ENCODE measurements at places on chromosomes 13 and 19.

DNA sequence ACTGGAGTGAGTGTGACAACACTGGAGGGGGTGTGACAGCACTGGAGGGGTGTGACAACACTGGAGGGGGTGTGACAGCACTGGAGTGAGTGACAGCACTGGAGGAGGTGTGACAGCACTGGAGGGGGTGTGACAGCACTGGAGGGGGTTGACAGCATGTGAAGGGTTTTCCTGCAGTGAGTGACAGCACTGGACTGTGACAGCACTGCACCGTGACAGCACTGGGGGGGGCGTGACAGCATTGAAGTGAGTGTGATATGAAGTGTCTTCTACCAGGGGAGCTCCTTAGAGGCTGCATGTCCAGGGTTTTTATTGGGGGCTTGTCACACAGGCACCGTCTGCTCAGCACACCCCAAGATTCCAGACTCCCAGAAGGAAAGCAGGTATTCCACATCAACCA is 274.8 kb downstream of the TEX29 start:
- H3K27ac ChIP-seq, result no peak overlapping the region
- peaks cover 10% of the 10 kb centered on the region for H3K27me3 ChIP-seq
- H3K4me1 ChIP-seq, result no peaks in the 10 kb centered on the region
- no peak overlapping the region for H3K4me3 ChIP-seq
- H3K36me3 ChIP-seq, result no peaks in the 10 kb centered on the region
- DNase-seq, result no peak

DNA sequence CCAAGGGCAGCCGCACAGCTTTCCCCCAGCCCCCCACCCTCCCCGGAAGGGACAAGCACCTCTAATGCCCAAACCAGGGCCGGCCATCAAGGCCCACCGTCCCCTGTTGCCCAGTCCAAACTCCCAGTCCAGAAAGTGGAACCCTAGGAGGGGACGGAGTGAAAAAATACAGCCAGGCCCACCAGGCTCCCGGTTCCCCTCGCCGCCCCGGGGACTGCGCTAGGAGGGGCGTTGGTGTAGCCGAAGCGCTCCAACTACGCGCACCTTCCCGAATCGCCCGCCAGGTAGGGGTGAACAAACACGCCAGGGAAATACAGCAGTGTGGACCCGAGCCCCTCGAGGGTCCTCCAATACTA is 1.3 kb downstream of the KLF16 start:
- peak overlapping the region; percentile 83 for H3K4me3 ChIP-seq
- peaks cover 75% of the 10 kb centered on the region for H3K4me1 ChIP-seq
- DNase-seq, result no peak
- H3K36me3 ChIP-seq, result no peaks in the 10 kb centered on the region
- peaks cover 51% of the 10 kb centered on the region for H3K27me3 ChIP-seq

- H3K4me1 ChIP-seq, result peaks cover 36% of the 10 kb centered on the region
- H3K4me3 ChIP-seq, result no peak overlapping the region
- peaks cover 21% of the 10 kb centered on the region for H3K36me3 ChIP-seq
- H3K27me3 ChIP-seq, result no peaks in the 10 kb centered on the region
- H3K27ac ChIP-seq, result no peak overlapping the region
Observed at GRCh38 chr19:46845959-46846459, 4.6 kb downstream of the AP2S1 start.

DNA sequence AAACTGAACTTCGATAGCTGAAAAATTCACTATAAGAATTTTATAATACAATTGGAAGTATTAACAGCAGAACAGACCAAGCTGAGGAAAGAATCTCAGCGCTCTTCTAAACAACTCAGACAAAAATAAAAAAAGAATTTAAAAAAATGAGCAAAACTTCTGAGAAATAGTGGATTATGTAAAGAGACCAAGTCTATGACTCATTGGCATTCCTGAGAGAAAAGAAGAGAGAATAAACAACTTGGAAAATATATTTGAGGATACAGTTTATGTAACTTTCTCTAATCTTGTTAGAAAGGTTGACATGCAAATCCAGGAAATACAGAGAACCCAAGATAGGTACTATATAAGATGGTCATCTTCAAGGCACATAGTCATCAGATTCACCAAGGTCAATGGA is 25.4 kb downstream of the SLC25A15 start:
- no peak overlapping the region for H3K27ac ChIP-seq
- no peaks in the 10 kb centered on the region for H3K27me3 ChIP-seq
- H3K36me3 ChIP-seq, result peaks cover 38% of the 10 kb centered on the region
- no peak overlapping the region for H3K4me3 ChIP-seq
- H3K4me1 ChIP-seq, result no peaks in the 10 kb centered on the region

DNA sequence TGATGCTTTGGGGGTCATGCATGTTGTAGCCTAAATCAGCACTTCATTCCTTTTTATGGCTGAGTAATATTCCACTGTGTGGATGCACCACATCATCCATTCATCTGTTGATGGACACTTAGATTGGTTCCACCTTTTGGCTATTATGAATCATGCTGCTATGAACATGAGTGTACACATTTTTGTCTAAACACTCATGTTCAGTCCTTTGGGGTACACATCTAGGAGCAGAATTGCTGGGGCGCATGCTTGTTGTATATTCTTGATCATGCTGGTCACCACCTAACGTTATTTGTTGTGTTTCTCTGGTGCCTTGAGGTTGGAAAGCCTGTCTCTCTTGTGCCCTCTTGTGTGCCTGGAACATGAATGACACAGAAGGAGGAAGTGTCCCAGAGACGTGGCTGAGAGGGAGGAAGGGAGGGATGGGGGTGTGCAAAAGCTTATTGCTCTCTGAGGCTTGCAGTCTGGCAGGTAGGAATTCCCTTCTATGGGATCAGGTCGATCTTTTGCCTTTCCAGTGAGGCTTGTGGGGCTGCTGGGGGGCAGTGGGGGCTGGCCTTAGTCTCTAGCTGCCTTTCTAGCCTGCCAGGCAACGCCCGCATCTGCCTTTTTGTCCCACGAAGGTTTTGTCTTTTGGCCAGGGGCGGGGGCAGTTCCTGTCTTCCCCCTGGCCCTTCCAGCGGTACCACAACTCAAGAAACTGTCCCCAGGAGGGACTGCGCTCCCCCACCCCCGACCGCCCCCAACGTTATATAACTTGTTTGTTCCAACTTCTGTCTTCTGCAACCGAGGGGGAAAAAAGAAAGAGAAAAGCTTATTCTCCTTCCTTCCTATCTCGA is 7.6 kb downstream of the KLHL26 start:
- no peak for DNase-seq
- peaks cover 64% of the 10 kb centered on the region for H3K4me1 ChIP-seq
- H3K4me3 ChIP-seq, result peak overlapping the region; percentile 24
- peak overlapping the region; percentile 58 for H3K27ac ChIP-seq
- no peaks in the 10 kb centered on the region for H3K27me3 ChIP-seq

DNA sequence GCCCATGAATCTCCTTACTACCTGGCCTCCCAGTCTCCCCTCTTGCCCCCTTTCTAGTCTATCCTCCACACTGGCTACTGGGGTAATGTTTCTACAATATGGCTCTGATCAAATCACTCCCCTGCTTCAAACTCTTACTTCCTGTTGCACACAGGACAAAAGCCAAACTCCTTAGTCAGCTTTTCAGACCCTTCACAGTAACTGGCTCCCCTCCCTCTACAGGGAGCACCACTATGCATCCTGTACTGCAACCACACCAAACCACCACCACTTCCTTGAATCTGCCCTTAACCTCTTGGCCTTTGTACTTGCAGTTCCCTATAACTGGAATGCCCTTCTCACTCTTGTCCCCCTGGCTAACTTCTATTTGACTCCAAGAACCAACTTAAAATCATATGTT is 32.2 kb downstream of the DEDD2 start:
- H3K4me3 ChIP-seq, result no peak overlapping the region
- DNase-seq, result no peak
- no peak overlapping the region for H3K27ac ChIP-seq
- no peaks in the 10 kb centered on the region for H3K27me3 ChIP-seq

GRCh38 chr19:49849433-49850220 is 1.3 kb upstream of the PTOV1 start:
- H3K27ac ChIP-seq, result peak overlapping the region; percentile 98
- DNase-seq, result no peak
- H3K4me3 ChIP-seq, result peak overlapping the region; percentile 97
- peaks cover 5% of the 10 kb centered on the region for H3K36me3 ChIP-seq
- no peaks in the 10 kb centered on the region for H3K27me3 ChIP-seq

GRCh38 chr13:29857085-29857484 is 6.7 kb upstream of the UBL3 start:
- no peak overlapping the region for H3K27ac ChIP-seq
- no peak overlapping the region for H3K4me3 ChIP-seq
- DNase-seq, result no peak

DNA sequence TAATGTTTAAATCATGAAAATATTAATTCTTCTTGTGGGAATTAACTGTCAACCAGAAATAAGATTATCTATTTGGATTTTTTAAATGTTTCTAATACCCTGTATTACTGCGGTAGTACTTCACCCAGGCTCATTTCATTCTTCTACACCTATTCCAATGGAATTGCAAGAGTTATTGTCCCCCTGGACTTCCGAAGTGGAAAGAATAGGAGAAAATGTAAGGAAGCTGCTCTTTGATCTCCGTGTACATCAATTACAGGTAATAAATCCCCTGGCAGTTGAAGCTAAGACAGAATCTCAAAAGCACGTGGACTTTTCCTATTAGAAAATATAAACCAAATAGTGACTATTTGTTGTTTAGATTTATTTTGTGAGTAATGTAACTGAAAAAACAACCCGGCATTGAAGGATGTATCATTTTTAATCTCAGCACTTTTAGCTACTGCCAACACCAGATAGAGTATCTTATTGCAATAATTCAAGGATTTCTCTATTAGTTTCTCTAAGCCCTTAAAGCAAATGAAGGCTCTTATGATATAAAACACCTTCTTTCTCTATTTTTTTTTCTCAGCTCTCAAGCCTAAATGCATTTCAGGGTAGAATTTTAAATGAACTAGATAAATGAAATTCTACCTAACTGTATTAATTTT is 77.3 kb downstream of the MZT1 start:
- H3K4me1 ChIP-seq, result no peaks in the 10 kb centered on the region
- no peak for DNase-seq
- H3K27me3 ChIP-seq, result no peaks in the 10 kb centered on the region
- H3K36me3 ChIP-seq, result no peaks in the 10 kb centered on the region
- no peak overlapping the region for H3K27ac ChIP-seq
- H3K4me3 ChIP-seq, result no peak overlapping the region

GRCh38 chr19:3319643-3320353 is 46.6 kb upstream of the NFIC start:
- no peak overlapping the region for H3K4me3 ChIP-seq
- H3K4me1 ChIP-seq, result no peaks in the 10 kb centered on the region
- no peak overlapping the region for H3K27ac ChIP-seq

- no peak overlapping the region for H3K4me3 ChIP-seq
- DNase-seq, result no peak
- H3K36me3 ChIP-seq, result no peaks in the 10 kb centered on the region
- no peaks in the 10 kb centered on the region for H3K4me1 ChIP-seq
Observed at GRCh38 chr13:31444266-31444856, 244.6 kb downstream of the B3GLCT start.

DNA sequence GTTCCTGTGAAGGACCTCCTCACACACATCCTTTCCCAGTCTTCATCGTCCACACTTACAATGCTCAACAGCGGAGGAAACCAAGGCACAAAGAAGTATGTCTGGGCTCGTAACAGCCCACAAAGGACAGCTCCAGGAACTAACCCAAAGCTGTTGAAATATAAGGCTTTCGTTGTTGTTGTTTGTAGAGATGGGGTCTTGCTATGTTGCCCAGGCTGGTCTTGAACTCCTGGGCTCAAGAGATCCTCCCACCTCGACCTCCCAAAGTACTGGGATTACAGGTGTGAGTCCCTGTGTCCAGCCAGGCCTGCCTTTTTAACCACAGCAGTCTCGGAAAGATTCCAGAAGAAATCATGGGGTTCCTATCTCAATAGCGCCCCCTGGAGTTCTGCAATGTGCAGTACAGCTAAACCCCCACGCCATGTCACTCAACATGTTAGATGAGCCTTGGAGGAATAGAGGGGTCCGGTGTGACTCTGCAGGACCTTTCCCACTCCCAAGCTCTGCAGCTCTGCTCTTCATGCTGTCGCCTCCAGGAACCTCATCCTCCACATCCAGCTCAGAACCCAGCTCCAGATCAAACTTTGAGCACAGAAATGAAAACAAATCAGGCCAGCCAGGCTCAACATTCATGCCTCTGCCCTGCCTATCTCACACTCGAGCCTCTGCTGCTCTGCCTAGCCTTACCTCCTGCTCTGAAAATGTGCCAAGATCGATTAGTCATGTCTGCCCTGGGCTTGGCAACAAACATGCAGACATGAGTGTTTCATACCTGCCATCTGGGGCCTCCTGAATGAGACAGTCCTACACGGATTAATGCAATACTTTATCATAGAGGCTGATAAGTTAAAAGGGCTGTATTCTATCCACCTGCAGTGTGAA is 7.5 kb downstream of the PLA2G4C start:
- H3K4me3 ChIP-seq, result no peak overlapping the region
- DNase-seq, result no peak
- no peaks in the 10 kb centered on the region for H3K27me3 ChIP-seq
- H3K4me1 ChIP-seq, result peaks cover 13% of the 10 kb centered on the region
- peaks cover 56% of the 10 kb centered on the region for H3K36me3 ChIP-seq

GRCh38 chr19:51252306-51253079 is 1.6 kb downstream of the SIGLECL1 start:
- H3K27ac ChIP-seq, result no peak overlapping the region
- H3K4me3 ChIP-seq, result no peak overlapping the region
- DNase-seq, result no peak
- H3K27me3 ChIP-seq, result peaks cover 26% of the 10 kb centered on the region

- H3K4me3 ChIP-seq, result no peak overlapping the region
- DNase-seq, result no peak
- peaks cover 2% of the 10 kb centered on the region for H3K4me1 ChIP-seq
- no peaks in the 10 kb centered on the region for H3K27me3 ChIP-seq
- H3K36me3 ChIP-seq, result no peaks in the 10 kb centered on the region
Observed at GRCh38 chr13:34578471-34578870, 363.6 kb upstream of the NBEA start.

DNA sequence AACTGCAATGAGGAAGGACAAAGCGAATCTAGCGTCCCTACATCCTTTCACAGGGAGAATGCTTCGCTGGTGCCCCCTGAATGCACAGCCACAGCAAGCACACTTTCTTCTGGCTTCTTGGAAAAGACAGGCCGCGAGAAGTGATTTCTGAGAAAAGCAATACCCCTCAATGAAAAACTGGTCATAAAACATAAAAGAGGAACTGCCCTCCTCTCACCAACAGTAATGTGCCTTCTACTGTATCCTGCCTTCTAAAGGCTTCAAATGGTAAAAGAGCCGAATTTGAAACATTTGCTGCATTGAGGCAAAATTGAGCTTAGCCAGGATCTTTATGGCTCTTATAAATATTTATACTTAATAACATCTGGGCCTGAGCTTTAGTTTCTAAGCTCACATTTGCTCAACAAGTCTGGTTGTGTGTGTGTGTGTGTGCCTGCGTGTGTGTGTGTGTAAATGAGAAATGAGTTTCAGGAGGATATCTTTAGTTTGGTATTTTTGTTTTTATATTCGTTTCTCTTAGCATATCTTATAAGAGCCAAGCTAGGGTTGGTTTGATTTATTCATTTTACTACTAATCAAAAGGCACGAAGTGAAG is 246.1 kb upstream of the MAB21L1 start:
- H3K36me3 ChIP-seq, result no peaks in the 10 kb centered on the region
- H3K4me3 ChIP-seq, result no peak overlapping the region
- peaks cover 53% of the 10 kb centered on the region for H3K4me1 ChIP-seq
- DNase-seq, result no peak
- peak overlapping the region; percentile 73 for H3K27ac ChIP-seq
- no peaks in the 10 kb centered on the region for H3K27me3 ChIP-seq

GRCh38 chr19:5826531-5827341 is 12.8 kb downstream of the FUT6 start:
- no peak for DNase-seq
- H3K27ac ChIP-seq, result peak overlapping the region; percentile 91
- H3K4me3 ChIP-seq, result no peak overlapping the region
- H3K36me3 ChIP-seq, result no peaks in the 10 kb centered on the region
- H3K4me1 ChIP-seq, result peaks cover 27% of the 10 kb centered on the region
- peaks cover 39% of the 10 kb centered on the region for H3K27me3 ChIP-seq

Measured in esophagus muscularis mucosa (tissue), 4 donors.